Activated T-helper 2 cell treated with anti-CD3 and anti-CD28 coated beads, Interferon-gamma antibody, Interleukin-2, Interleukin-4, amounts not matched to agents 10 μg/mL and 5 μg/mL and 100 μg/mL, durations not matched to agents 14 hours and 24 hours and 36 hours (primary cell): ENCODE measurements at places on chromosomes 7 and 10.

DNA sequence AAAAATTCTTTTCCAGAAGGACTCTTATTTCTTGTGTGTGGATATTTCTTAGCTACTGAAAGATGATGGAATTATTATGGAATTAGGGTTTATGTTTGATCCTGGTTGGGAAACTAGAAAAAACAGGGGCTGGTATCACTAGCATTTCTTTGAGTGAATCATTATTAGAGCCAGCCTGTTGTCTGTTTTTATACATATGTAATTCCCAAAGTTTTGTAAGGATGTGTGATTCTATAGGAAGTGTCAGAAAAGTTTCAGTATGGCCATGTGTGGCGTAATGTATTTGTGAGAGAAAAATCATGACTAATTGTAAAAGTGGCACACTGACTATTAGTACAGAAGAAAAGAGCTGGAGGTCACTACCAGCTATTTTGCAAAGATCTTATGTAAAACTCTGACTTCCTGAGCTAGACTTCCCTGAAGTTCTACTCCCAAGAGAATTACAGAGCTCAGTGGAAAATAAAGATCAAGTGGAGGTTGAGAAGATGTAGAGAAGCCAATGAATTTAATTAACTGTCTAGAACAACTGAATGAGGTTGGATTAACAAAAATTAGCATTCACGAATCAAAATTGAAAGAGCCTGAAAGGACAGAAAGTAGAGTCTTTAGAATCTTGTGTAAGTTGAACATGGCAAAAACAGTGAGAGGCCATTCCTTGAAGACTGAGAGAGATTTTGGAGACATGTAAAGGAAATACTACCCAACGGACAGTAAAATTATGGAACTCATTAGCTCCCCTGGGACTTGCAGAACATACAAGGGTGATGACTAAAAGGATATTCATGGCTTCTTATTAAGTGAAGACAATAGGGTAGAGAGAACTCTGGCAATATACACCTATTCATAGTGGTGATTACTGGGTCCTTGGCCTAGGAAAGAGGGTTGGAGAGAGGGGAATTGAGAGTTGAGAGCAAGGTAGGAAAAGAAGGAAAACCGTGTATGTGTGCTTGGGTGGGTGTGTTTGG, 12.5 kb downstream of the ZNF365 start:
- no peak for DNase-seq

- DNase-seq = no peak
Observed at GRCh38 chr10:1523221-1523620, 214.1 kb downstream of the ADARB2 start.

DNA sequence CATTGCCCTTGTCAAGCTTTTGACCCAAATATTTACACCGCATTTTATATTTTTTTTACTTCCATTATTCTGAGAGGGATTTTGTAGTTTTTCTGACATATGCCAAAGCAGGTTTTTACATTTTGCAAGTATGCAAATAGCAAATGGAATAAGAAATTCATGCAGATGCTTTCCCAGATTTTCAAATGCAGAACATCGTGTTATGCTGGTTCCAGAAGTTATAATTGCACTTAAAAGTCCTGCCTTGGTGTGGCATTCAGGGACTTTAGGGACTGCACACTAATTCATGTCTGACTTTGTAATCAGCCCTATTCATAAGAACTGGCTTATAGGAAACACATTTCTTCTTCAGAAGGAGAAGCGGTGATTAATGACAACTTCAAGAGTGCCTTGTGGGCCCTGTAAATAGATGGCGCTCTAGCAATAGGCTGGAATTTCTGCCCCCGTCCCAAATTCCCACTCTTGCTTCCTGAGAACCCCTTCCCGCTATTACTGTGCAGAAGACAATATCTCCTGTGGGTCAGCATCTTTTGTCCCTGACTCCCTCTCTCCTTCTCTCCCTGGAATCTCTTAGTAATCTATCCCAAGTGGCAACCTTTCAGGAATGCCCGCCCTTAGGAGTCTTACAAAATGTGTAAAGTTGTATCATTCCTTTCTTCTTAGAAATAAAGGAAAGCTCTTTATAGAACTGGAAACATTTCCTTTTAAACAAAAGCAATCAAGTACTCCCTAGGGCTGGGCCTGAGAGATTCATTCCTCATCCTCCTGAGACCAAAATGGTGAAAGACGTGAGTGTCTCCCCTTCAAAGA, 264.0 kb downstream of the INHBA start:
- DNase-seq = no peak

GRCh38 chr10:130121486-130122079, 11.0 kb upstream of the C10orf143 start:
- DNase-seq = no peak

DNA sequence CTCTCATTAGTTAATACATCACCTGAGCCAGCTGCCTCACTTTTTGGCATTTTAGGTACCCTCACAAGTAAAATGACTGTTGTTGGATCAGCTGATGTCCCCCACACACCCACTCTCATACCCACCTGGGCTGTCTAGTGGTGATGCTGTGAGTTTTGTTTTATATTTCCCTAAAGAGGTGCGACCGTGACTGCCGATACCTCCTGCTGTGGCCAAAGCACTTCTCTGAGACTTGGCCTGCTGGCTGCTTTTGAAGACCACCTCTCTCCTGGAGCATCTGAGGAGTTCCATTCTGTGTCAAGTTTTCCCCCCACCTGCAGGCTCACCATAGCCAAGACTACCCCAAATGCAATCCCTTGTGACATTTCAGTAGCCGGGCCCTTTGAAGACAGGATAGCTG, 6.4 kb upstream of the ACSL5 start:
- no peak for DNase-seq

GRCh38 chr10:52740913-52741675, 31.5 kb downstream of the MBL2 start:
- peak; percentile 12 for DNase-seq

- DNase-seq = no peak
Observed at GRCh38 chr10:24292304-24293293, 83.7 kb downstream of the KIAA1217 start.

- DNase-seq = no peak
Observed at GRCh38 chr7:24555184-24555583, 18.1 kb upstream of the PALS2 start.

DNA sequence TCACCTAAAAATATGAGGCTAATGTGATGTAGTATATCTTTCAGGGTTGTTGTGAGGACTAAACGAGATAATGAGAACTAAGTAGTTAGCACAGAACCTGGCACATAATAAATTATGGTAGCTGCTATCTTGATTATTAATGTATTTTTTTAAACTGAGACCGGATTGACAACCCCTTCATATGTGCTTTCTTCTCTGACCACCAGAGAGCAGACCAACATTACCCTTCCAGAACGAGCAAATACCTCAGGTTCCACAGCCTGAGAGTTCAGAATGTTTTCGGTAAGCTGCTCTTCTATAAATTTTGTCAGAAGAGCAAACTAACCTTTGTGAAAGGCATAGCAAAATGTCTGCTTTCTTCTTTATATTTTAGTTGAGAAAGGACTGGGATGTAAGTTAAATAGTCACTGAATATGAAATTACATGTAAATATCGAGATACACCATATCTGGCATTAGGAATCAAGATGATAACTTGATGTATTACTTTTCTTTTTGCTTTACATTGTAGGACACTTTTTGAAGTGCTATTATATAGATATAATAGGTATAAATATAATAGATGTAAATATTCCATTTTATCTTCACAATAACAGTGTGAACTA, 13.6 kb upstream of the BPGM start:
- DNase-seq = no peak

GRCh38 chr10:77943121-77943901, 16.8 kb upstream of the DLG5 start:
- DNase-seq = no peak

DNA sequence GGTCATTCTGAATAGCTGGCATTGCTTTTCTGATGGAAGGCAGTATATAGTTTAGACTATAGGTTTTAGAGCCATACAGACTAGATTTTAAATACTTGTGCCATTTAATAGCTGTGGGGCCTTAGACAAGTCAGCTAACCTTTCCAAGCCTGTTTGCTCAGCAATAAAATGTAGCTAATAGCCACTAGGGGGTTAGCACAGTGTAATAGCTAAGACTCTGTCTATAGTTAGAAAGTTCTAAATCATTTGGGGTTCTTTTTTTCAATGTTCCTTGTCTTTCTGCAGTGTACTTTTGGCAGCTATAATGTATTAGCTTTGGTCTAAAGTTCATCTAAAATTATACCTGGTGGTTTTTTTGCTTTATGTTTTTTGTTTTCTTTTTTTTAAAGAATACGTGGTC, 7.5 kb upstream of the KIFBP start:
- DNase-seq = no peak

- no peak for DNase-seq
Observed at GRCh38 chr10:30553626-30554439, 75.7 kb downstream of the LYZL2 start.

DNA sequence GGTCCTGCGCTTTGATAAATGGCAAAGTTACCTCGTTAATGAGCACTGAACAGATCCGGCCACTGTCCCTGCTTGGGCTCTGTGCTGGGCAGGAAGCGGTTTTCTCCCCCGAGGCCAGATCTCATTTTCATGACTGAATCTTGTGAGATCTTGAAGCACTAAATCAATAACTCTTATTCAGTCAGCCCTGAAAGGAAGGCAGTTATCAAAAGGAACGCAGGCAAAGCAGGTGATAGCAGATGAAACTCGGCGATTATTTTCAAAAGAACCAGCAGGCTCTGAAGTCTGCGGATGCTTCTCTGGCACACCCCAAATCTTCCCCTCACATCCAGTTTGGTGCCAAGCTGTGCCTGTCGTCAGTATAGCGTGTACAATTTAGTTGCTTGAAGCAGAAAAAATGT, 228.7 kb downstream of the BAMBI start:
- no peak for DNase-seq

DNA sequence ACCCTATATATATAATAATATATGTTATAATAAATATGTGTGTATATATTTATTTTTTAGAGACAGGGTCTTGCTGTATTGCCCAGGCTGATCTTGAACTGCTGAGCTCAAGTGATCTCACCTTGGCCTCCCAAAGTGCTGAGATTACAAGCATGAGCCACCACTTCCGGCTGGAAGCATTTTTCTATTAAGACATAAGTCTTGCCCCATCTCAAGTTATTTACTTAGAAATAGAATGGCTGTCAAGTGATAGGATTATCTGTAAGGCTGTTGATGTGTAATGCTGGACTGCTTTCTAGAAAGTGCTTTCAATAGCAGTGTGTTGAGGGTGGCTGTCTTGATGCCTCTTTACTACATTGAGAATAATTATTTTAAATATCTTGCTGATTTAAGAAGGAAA, 65.2 kb downstream of the ZMYND11 start:
- DNase-seq = no peak

DNA sequence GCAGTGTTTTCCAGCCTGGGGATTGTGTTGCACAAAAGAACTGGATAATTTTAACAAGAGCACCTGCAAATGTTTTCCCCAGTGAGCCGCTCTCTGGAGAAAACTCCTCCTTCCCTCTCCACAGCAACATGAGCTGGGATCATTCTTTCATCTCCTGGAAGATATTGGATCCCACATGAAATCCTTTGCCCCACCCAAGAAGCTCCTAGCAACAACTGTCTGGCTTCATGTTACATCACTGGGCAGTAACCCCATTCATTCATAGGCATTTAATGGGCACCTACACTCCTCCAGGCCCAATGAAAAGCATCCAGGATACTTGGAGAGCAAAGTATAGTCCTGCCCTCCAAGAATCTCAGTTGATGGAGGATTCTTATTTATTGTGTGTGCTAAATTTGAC, 27.2 kb downstream of the LSM5 start:
- DNase-seq = no peak

GRCh38 chr10:91891125-91892001, 17.9 kb downstream of the FGFBP3 start:
- DNase-seq = no peak

- no peak for DNase-seq
Observed at GRCh38 chr10:123367195-123367594, 213.0 kb downstream of the BUB3 start.

- no peak for DNase-seq
Observed at GRCh38 chr10:59099481-59099880, 77.0 kb upstream of the PHYHIPL start.

DNA sequence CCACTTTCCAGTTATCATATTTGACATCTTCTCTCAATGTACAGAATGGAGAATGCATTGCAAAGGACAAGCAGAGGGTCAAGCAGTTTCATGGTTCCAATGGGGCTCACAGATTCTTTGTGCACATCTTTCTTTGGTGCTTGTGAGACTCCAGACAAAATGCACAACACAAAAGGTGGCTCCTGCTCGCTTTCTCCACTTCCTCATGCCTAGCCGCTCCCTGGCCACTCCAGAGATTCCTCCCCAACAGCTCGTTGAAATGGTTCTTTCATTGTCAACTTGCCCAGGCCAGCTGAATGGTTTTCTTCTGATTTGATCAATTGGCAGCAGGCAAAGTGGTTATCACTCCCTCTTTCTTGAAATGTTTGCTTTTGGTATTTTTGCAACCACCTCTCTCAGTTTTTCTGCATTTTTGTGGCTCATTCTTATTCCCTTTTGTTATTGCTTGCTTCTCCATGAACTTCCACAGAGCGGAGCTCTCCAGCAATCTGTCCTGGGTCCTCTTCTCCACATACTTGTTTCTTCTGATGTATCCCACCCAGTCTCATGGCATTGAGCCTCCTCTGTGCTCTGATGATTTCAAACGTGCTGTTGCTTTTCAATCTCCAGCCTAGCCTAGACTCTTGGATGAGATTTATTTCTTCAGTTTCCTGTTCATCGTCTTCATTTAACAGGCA, 507.8 kb upstream of the MKI67 start:
- no peak for DNase-seq

DNA sequence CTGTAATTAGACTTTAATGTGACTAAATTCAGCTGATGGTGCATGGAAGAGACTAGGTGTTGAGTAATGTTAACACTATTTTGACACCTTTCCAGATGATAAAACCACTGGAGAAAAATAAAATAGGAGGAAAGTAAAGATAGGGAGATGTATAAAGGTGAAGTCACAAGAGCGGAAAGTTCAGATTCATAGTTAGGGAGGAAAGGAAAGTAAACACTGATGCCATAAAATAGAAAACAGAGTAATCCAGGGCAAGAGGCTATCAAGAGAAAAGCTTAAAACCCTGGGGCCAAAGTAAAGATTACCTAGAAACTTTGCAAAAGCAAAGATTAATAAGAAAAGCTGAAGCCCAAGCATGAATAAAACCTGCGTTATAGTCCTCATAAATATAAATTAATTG, 62.8 kb downstream of the RAB11FIP2 start:
- DNase-seq = no peak

- no peak for DNase-seq
Observed at GRCh38 chr7:114574384-114574783, 159.8 kb downstream of the FOXP2 start.

DNA sequence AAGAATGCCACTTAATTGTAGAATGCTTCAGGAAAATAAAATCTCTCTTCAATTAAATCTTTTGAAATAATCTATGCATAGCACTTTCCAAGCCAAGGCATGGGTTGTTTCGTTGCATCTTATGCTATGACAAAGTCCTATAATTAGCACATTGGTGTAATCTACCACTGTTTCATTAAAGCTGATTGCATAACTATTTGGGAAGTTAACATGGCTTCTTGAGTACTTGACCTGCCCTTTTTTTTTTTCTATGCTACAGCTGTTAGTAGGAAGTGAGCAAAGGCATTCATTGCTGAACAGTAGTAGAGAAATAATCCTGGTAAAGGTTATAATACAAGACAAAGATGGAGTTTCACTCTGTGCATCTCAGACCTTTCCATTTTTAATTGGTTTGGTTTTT, 557.2 kb upstream of the CELF2 start:
- DNase-seq = no peak
